ENCODE measurements at places on chromosomes 6 and 20.

GRCh38 chr20:12928755-12929401 is 79.9 kb upstream of the SPTLC3 start:
- no peak for DNase-seq

DNA sequence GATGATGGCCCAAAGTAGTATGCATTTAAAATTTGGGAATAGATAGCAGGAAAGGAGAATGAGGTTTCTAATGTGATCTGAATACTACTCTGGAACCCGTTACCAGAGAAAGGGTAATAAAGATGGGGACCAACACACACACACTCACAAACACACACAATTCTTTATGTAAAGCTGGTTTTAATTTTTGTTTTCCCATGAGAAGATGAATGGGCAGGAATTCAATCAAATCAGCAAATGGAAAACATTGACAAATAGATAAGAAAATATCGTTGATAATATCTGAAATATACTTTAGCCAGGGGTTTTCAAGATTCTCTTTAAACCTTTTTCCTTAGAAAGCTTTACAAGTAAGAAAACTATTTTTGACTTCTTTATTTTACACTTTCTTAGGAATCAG is 303.0 kb downstream of the PRL start:
- no peak for DNase-seq

DNA sequence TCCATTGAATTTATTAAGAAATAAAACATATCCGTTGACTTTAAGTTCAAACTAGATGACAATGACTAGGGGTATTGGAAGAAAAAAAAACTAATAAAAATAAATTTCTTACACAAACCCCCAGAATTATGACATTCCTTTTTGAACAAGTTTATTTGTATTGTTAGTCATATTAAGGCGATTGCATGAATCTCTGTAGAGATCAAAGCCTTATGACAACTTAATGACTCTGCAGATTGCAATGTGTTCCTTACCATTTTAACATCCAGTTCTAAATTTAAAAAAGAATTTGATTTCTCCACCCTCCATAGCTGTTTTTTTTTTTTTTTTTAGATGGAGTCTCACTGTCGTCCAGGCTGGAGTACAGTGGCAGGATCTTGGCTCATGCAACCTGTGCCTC is 189.8 kb upstream of the CEP162 start:
- DNase-seq = no peak

- DNase-seq = no peak
These were observed 195.4 kb downstream of the TBX18 start for GRCh38 chr6:84568971-84569370.

DNA sequence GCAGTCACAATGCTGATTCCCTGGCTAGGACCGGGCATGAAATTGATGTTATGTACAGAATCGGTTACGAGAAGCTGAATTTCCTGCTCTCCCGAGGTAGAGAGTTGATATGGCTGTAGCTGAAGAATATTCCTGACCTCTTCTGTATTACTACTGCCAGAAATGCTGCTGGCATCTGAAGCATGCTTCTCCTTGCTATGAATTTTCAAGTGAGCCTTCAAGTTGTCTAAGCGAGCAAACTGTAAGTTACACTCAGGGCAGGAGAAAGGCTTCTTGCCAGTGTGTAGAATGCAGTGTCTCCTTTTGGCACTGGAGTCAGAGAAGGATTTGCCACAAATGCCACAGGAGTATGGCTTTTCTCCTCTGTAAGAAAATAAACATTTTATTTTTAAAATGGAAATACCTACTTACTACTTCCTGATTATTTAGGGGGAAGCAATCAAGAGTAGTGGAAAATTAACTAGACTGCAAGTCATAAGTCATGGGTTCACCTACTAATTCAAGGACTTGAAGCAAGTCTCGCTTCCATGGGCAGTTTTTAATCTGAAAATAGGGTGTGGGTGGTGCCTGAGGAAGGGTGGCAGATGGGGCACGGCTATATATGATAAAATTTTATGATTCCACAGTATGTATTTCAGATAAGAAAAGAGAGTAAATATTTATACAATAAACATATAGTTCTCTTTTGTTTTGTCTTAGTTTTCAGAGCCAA is 10.8 kb upstream of the MICAL1 start:
- no peak for DNase-seq

DNA sequence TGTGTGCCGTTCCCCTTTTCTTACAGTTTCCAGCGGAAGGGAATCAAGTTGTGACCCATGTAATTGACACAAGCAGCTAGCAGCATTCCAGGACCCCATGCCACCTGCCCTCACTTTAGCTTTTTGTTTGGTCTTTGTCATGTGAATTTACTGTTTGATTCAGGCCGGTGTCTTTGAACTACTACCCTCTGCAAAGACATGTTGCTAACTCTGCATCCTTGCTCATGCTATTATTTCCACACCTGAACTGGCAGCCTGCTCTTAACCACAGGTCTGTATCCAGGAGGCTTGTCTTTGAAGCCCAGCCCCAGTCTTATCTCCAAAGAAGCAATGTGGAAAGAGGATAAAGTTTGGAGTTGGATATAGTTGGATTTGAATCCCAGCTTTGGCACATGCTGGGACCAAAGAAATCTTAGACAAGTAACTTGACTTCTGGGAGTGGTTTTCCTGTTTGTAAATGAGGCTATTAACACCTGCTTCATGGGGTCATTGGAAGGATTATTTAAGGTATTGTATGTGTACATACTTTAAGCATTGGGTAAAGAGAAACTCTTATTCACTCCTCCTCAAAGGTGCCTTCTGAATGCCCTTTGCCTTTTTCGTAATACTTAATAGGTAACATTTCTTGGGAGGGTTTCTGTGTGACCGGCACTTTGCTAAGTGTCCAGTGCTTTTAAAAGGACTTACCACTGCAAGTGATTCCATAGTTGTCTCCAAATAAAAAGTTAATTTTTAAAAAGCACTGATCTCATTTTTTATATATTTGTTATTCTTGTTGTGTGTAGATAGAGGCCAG is 52.4 kb downstream of the RALY start:
- DNase-seq = no peak

DNA sequence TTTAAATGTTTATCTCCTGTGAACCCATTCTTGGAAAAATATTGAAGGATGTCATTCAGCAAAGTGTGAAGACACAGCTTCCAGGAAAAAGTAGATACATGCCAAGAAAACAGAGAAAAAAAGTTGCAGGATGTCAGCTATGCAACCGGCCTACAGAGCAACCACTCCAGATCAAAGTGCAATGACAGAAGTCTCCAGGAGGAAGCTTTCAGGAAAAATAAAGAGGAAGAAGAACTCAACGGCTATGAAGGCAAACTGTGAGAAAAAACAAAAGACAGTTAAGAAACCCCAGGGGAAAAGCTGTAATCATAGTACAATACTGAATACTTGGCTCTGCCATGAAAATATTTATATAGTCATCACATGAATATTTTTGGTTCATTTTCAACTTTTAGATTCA is 30.6 kb downstream of the REPS1 start:
- no peak for DNase-seq

GRCh38 chr6:116615937-116616736 is at the start of gene RSPH4A:
Gene RSPH4A, plus strand, starts transcription at chr6:116616479. Its CDS starts 145 bp downstream, at chr6:116616624.
- DNase-seq = peak; percentile 80

GRCh38 chr6:111623046-111623718 is 17.5 kb upstream of the TRAF3IP2 start:
- DNase-seq = no peak

- DNase-seq = no peak
These were observed 287.6 kb downstream of the PHF3 start for GRCh38 chr6:63923139-63923739.

- no peak for DNase-seq
These were observed 862.7 kb upstream of the FLRT3 start for GRCh38 chr20:15200147-15200565.

- DNase-seq = no peak
These were observed 157.4 kb downstream of the TSHZ2 start for GRCh38 chr20:53129563-53129962.

GRCh38 chr6:86017236-86017635 is 374.6 kb upstream of the SYNCRIP start:
- DNase-seq = no peak
